Tibial artery (tissue), 4 donors: ENCODE measurements at places on chromosomes 11 and 22.

DNA sequence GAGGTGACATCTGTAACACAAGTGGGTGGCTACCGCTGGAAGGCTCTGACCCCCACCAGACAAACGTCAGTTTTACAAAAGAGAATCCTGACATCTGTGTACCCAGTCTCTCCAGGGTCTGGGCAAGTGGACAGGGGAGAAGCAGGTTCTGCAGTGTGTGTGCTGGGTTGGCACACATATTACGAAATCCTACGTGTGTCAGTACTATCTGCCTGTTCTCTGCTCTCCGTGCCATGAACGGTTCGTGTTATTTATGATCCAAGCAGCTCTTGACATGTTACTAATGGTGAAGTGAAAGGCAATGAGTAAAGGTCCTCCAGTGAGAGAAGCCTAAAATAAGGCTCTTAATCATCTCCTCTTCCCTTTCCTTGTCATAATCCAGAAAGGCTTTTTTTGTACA lies 201.5 kb upstream of the MTMR2 start:
- H3K4me1 ChIP-seq: no peaks in the 10 kb centered on the region
- no peak overlapping the region for H3K27ac ChIP-seq
- no peaks in the 10 kb centered on the region for H3K27me3 ChIP-seq
- no peak for DNase-seq

- no peaks in the 10 kb centered on the region for H3K4me1 ChIP-seq
- no peak overlapping the region for H3K4me3 ChIP-seq
- no peak overlapping the region for H3K27ac ChIP-seq
- DNase-seq: peak; percentile 56
Observed at GRCh38 chr11:1732418-1733008, 17.9 kb downstream of the IFITM10 start.

DNA sequence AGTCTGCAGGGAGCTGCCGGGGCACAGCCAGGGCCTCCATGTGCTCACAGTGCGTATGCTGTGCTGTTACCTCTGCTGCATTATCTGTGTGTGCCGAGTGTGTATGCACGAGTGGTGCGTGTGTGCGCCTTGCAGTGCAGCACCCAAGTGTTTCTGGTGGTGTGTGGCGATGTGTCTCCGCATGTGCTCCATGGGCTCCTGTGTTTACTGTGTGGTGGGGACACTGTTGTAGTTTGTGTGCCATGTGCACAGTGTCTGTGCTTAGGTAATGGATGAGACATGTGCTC lies 31.4 kb downstream of the KCNC1 start:
- H3K4me1 ChIP-seq: no peaks in the 10 kb centered on the region
- H3K36me3 ChIP-seq: no peaks in the 10 kb centered on the region
- no peaks in the 10 kb centered on the region for H3K27me3 ChIP-seq
- no peak for DNase-seq
- no peak overlapping the region for H3K27ac ChIP-seq

DNA sequence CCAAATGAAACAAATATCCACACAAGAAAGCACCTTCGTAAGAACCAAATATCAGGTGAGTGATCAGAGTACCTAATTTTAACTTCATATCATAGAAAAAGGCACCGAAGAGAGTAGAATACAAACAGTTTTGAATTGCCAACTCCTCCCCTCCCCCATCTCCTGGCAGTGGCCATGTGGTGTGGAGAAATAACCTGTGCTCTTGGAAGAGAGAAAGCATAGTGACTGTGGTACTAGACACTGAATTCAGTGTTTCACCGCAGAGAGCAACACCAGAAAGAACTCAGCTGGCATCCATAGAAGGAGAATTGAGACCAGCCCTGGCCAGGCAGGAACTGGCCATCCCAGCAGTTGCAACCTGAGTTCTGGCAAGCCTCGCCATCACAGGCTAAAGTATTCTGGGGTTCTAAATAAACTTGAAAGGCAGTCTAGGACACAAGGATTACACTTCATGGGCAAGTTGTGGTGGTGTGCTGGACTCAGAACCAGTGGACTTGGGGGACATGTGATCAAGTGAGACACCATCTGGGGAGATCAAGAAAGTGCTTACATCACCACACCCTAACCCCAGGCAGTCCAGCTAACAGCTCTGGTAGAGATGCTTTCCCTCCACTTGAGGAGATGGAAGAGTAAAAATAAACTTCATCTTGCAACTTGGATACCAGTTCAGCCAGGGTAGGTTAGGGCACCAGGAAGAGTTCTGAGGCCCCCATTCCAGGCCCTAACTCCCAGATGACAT lies 1003.2 kb downstream of the NTM start:
- no peaks in the 10 kb centered on the region for H3K36me3 ChIP-seq
- DNase-seq: no peak
- H3K27me3 ChIP-seq: no peaks in the 10 kb centered on the region
- no peak overlapping the region for H3K27ac ChIP-seq
- H3K4me1 ChIP-seq: no peaks in the 10 kb centered on the region
- H3K4me3 ChIP-seq: no peak overlapping the region

DNA sequence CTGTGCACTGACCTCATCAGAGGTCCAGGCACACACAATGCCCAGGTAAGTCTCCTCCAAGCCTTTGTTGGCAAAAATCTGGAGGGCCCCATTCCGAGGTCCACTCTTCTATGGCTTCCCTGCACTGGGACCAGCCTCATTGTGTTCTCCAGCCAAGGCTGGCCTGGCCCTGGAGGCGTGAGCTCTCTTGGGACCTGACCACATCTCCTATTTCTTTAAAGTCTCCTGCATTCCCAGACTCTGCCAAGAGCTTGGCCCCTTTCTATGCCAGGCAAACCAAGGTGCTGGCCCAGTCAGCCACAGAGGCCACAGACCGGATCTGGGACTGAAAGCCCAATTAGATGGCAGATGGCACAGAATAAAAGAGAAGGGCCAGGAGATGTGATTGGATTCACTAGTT lies 55.1 kb downstream of the C11orf58 start:
- H3K27ac ChIP-seq: peak overlapping the region; percentile 63
- H3K27me3 ChIP-seq: no peaks in the 10 kb centered on the region
- DNase-seq: no peak

GRCh38 chr22:49281467-49282340 lies 546.0 kb downstream of the BRD1 start:
- no peaks in the 10 kb centered on the region for H3K4me1 ChIP-seq
- H3K27me3 ChIP-seq: no peaks in the 10 kb centered on the region

GRCh38 chr11:113856966-113857759 lies 18.2 kb downstream of the USP28 start:
- DNase-seq: no peak
- H3K4me1 ChIP-seq: no peaks in the 10 kb centered on the region
- H3K4me3 ChIP-seq: no peak overlapping the region
- H3K27ac ChIP-seq: no peak overlapping the region
- H3K36me3 ChIP-seq: peaks cover 8% of the 10 kb centered on the region

- H3K4me1 ChIP-seq: no peaks in the 10 kb centered on the region
- H3K27ac ChIP-seq: no peak overlapping the region
- no peaks in the 10 kb centered on the region for H3K27me3 ChIP-seq
- peaks cover 26% of the 10 kb centered on the region for H3K36me3 ChIP-seq
Observed at GRCh38 chr11:82830746-82831145, 69.5 kb downstream of the PRCP start.

- no peaks in the 10 kb centered on the region for H3K4me1 ChIP-seq
- DNase-seq: no peak
- H3K36me3 ChIP-seq: no peaks in the 10 kb centered on the region
- H3K4me3 ChIP-seq: no peak overlapping the region
- H3K27ac ChIP-seq: no peak overlapping the region
- H3K27me3 ChIP-seq: no peaks in the 10 kb centered on the region
Observed at GRCh38 chr11:43505171-43505570, 146.5 kb downstream of the TTC17 start.

DNA sequence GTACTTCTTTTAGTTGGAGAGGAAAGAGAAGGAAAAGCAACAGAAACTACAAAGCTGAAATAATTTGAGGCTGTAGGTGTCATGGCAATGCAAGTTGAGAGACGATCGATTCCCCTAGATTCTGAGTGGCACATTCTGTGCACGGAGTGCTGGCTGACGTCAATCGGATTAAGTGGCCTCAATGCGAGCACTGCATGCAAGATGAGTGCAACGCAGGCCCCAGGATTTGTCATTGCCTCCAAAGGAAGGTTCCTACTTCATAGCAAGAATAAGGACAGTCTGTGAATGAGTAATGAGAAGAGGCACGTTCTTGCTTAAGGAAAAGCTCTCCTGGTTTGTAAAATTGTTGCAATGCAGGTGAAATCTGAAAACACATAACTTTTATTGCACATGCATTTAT lies 892.4 kb downstream of the KCNA4 start:
- no peak overlapping the region for H3K4me3 ChIP-seq
- no peak overlapping the region for H3K27ac ChIP-seq
- DNase-seq: no peak

- no peaks in the 10 kb centered on the region for H3K36me3 ChIP-seq
- peaks cover 45% of the 10 kb centered on the region for H3K27me3 ChIP-seq
- no peak overlapping the region for H3K27ac ChIP-seq
- H3K4me1 ChIP-seq: no peaks in the 10 kb centered on the region
- DNase-seq: no peak
- H3K4me3 ChIP-seq: no peak overlapping the region
Observed at GRCh38 chr11:133980665-133981064, 23.9 kb upstream of the IGSF9B start.

GRCh38 chr11:132892876-132893275 lies 639.4 kb downstream of the OPCML start:
- H3K27ac ChIP-seq: no peak overlapping the region
- no peak for DNase-seq
- no peaks in the 10 kb centered on the region for H3K4me1 ChIP-seq
- H3K4me3 ChIP-seq: no peak overlapping the region
- no peaks in the 10 kb centered on the region for H3K36me3 ChIP-seq

- H3K4me3 ChIP-seq: peak within 1 kb of the TSS; percentile 88
- no peaks in the 10 kb centered on the region for H3K27me3 ChIP-seq
- H3K36me3 ChIP-seq: no peaks in the 10 kb centered on the region
- peak within 1 kb of the TSS; percentile 78 for H3K27ac ChIP-seq
- H3K4me1 ChIP-seq: peaks cover 46% of the 10 kb centered on the region
Observed at GRCh38 chr11:57712256-57713150, at the start of gene TMX2. TMX2 (plus strand) TSS chr11:57712593; CDS start chr11:57712619, 26 bp downstream.

GRCh38 chr22:19774628-19775027 lies 14.1 kb downstream of the TBX1 start:
- H3K36me3 ChIP-seq: no peaks in the 10 kb centered on the region
- H3K4me3 ChIP-seq: no peak overlapping the region
- no peak for DNase-seq

DNA sequence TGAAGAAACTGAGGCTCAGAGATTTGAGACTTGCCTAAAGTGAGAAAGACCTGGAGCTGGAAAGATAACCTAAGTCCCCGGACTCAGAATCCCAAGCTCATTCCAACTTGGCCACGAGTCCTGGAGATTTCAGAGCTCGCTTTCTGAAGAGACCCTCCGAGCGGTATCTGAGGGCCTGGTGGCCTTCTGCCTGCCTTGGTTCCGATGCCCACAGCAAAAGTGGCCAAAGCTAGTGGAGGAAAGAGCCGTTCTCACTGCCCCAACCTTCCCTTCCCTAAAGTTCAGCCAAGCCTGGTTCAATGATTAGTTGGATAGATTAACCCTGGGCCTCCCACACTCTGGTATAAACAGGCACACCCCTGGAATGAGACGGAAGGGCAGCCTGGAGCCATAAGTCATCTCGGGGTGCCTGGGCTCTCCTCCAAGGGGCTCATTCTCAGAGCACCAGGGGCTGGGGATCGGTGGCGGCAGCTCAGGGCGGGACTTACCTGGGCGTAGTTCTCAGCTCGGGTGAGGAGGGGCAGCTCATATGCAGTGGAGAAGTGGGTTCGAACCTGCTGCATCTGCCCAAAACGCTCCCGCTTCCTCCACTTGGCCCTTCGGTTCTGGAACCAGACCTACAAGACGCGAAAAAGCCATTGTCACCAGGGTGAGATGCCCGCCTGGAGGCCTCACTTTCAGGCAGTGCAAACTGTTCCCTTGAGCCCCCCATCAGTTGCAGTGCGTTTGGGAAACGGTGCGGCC lies 42.8 kb downstream of the ALX4 start:
- H3K27ac ChIP-seq: no peak overlapping the region
- H3K36me3 ChIP-seq: no peaks in the 10 kb centered on the region
- peak; percentile 4 for DNase-seq
- no peak overlapping the region for H3K4me3 ChIP-seq

- DNase-seq: no peak
- H3K4me3 ChIP-seq: no peak overlapping the region
- H3K36me3 ChIP-seq: no peaks in the 10 kb centered on the region
- no peaks in the 10 kb centered on the region for H3K4me1 ChIP-seq
- H3K27me3 ChIP-seq: no peaks in the 10 kb centered on the region
- H3K27ac ChIP-seq: no peak overlapping the region
Observed at GRCh38 chr11:84390441-84391078, 1104.4 kb upstream of the CCDC90B start.

GRCh38 chr11:62233730-62234129 lies 8.3 kb upstream of the SCGB1D2 start:
- H3K27ac ChIP-seq: no peak overlapping the region
- no peak for DNase-seq
- no peaks in the 10 kb centered on the region for H3K36me3 ChIP-seq
- H3K4me3 ChIP-seq: no peak overlapping the region

DNA sequence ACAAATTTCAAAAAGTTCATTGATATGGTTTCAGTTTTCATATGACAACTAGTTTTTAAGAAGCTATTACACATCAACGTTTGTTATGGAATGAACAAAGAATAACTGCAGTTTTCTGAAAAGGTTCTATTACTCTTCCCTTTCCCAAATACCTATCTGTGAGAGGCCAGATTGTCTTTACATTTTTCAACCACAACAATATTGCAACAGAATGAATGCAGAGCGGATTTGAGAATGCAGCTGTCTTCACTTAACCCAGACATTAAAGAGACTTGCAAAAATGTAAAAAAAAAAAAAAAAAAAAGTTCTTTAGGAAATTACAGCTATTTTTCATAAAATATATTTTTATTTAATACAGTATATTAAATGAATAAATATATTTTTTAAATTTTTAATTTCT lies 250.8 kb downstream of the DDX10 start:
- no peaks in the 10 kb centered on the region for H3K36me3 ChIP-seq
- no peak for DNase-seq
- no peaks in the 10 kb centered on the region for H3K4me1 ChIP-seq
- H3K4me3 ChIP-seq: no peak overlapping the region
- no peaks in the 10 kb centered on the region for H3K27me3 ChIP-seq

- H3K27me3 ChIP-seq: no peaks in the 10 kb centered on the region
- no peaks in the 10 kb centered on the region for H3K4me1 ChIP-seq
Observed at GRCh38 chr11:8826139-8826786, 84.7 kb upstream of the AKIP1 start.

GRCh38 chr11:8698917-8699441 lies 16.4 kb downstream of the RPL27A start:
- peak overlapping the region; percentile 93 for H3K27ac ChIP-seq
- DNase-seq: no peak
- peaks cover 80% of the 10 kb centered on the region for H3K36me3 ChIP-seq
- H3K4me3 ChIP-seq: no peak overlapping the region
- H3K4me1 ChIP-seq: peaks cover 16% of the 10 kb centered on the region

DNA sequence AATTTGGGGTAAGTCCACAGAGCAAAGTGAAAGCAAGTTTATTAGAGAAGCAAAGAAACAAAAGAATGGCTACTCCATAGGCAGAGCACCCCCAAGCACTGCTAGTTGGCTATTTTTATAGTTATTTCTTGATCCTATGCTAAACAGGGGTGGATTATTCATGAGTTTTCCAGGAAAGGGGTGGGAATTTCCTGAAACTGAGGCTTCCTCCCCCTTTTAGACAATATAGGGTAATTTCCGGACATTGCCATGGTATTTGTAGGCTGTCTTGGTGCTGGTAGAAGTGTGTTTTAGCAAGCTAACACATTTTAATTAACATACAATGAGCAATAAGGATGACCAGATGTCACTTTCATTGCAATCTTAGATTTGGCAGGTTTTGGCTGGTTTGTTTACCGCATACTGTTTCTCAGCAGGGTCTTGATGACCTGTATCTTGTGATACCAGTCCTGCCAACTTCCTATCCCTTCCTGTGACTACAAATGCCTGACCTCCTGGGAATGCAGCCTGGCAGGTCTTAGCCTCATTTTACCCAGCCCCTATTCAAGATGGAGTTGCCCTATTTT lies 937 bp upstream of the C1QTNF6 start:
- H3K27ac ChIP-seq: peak overlapping the region; percentile 69
- peaks cover 14% of the 10 kb centered on the region for H3K4me1 ChIP-seq
- H3K4me3 ChIP-seq: no peak overlapping the region
